Suprapubic skin (tissue), 4 donors: ENCODE measurements at places on chromosomes 5 and 9. TPM values are rescaled to one million over a fixed set of nuclear protein-coding genes. Genes with fewer than 3 reads are reported as not detected.

DNA sequence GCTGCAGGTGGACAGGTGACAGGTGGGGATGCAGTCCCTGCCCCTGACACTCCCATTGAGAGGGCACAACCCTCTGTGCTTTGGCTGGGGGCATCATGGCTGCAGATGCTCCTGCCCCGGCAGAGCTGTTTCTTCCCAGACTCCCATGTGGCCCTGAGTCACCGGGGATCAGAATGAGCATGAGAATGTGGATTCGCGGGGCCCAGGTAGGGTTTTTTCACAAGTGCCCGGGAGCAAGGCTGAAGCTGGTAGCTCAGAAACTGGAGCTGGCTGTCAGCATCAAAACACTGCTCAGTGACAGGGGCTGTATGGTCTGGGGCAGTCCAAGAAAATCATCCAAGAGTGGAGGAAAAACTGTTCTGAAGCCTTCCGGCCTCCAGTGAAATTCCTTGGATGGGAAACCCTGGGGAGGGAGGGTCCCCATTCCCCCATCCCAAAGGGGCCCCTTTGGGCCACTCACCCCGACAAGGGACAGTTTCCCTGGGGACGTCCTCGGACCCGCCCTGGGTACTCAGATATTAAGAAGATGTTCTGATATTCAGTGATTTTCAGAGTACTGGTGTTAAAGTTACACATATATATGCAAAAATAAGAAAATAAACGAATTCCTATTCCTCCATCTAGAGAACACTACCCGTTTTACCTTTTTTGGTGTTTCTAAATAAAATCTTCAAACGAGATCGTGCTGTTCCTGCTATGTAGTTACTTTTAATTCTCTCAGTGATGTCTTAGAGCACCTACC is 120.1 kb upstream of the LPCAT1 start:
- peak; percentile 49 for DNase-seq

The RFK gene
- 14.4 TPM for total RNA-seq

- peak; percentile 86 for DNase-seq
Measured at GRCh38 chr5:139696894-139697658, 48.9 kb downstream of the CXXC5 start.

The SLC6A3 gene
- not detected for total RNA-seq

The BARHL1 gene
- not detected for total RNA-seq
